Non-pigmented ciliary epithelial cell (primary cell): ENCODE measurements at places on chromosomes 6 and 20.

DNA sequence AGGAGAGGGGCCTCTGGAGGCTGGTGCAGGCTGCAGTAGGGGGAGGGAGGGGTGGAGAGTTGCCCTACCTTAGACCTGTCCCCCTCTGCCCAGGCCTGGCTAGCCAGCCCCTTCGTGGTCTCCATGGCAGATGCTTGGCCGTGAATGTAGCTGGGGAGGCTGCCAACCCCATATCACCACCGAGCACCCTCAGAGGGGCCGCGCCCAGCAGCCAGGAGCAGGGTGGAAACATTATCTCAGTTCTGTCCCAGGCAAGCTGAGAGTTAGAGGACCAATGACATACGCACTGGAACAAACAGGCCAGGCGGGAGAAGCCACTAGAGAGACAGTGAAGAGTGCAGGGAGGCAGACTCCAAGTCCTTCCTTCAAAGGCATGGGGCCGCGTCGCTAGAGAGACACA lies 66.5 kb downstream of the LRFN2 start:
- DNase-seq, result no peak

- DNase-seq, result no peak
Measured at GRCh38 chr6:128471907-128472306, 48.5 kb downstream of the PTPRK start.

- no peak for DNase-seq
Measured at GRCh38 chr20:20553541-20553940, 158.9 kb downstream of the RALGAPA2 start.

DNA sequence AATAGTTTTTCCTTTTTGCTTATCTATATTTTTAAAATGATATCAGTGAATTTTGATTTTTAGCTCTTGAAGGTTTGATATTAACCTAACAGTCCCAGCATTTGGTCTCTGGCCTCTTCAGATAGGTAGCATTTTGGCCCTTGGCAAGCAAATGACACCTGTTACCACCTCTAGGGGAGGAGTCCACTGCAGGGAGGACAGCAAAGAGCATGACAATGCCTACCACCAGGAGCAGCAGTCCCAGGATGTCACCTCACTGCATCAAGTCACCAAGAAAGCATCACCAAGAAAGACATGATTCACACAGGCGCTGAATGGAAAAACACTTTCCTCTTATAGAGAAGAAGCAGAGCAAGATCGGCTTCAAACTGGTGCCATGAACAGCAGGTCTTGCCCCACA lies 224.3 kb downstream of the UBE3D start:
- no peak for DNase-seq

- no peak for DNase-seq
Measured at GRCh38 chr6:69027861-69028260, 392.8 kb downstream of the ADGRB3 start.

GRCh38 chr6:130788954-130789353 lies 38.3 kb upstream of the SMLR1 start:
- no peak for DNase-seq

GRCh38 chr6:111176038-111176759 lies 88.9 kb downstream of the SLC16A10 start:
- DNase-seq, result no peak

DNA sequence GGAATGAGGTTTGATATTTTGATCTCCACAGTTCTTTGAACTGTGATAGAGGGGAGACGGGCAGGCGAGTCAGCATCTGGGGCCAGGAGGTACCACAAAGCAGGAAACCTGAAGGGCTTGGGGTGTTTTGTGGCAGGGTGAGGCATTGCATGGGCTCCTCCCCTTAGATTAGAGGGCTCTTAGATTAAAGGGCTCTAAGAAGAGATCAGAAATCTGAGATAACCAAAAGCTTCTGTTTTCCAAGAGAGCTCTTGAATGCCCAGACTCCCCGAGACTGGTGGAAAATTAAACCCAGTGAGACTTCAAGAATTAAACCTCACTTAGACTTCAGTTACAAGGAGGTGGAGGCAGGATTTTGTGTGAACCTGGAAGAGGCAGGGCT lies 2.4 kb upstream of the GPX5 start:
- DNase-seq, result no peak

GRCh38 chr6:152071318-152071717 lies 263.8 kb downstream of the ESR1 start:
- DNase-seq, result no peak

DNA sequence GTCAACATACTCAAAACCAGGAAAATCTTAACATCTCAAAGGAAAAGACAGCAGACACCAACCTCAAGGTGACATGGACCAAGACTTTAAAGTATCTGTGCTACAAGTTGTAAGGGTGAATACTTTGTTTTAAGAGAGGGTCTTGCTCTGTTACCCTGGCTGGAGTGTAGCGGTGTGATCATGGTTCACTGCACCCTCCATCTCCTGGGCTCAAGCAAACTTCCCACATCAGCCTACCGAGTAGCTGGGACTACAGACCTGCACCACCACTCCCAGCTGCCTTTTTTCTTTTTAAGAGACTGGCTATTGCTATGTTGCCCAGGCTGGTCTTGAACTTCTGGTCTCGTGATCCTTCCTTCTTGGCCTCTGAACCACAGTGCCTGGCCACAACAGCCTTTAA lies 9.7 kb downstream of the AMD1 start:
- no peak for DNase-seq

DNA sequence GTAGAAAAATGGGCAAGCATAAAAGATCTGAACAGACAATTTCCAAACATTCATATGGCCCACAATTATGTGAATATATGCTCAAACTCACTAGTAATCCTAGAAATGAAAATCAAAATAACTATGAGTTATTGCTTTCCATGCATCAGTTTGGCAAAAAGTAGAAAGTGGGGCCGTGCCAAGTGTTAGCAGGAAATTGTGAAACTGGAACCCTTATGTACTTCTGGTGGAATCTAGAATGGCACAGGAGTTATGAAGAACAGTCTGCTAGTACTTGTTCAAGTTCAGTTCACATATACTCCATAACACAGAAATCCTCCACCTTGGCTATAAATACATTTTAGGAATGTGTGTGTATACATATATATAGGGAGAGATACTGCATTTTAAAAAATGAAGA lies 89.8 kb downstream of the EYA2 start:
- no peak for DNase-seq

DNA sequence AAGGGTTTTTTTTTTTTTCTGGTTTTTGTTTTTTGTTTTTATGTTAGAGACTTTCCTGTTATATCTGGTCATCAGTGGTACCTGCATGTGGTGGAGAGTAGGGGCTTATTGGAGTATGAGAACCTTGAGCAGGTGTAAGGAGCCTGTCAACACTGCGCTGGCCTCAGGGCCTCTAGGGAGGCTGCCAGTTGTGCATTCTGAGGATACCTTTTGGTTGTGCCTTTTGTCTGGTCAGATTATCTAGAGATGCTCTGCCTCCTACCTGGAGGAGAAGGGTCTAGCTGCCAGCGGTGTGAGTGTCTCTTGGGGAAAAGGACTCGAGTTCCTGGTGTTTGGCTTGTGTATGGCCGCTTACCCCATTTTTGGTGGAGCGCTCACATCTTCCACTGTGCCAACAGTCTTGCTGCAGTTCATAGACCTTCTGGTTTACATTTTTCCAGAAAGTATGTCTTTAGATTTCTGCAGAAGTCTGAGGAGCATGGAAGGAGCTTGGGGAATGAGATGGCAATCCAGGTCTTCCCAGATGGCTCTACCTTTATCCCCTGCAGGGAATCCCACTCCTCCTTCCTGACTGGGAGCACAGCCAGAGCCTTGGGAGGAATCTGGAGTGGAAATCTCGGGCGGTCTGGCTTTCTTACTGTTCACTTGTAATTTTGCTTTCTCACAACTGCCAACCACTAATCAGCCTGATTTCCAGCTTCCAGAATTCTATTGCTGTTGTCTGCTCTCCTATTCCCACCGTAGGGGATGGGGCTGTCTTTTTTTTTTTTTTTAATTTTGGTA lies 49.9 kb downstream of the PTPN1 start:
- DNase-seq, result no peak

- no peak for DNase-seq
Measured at GRCh38 chr6:20626165-20626564, 91.9 kb downstream of the CDKAL1 start.

GRCh38 chr6:18742406-18742805 lies 355.3 kb downstream of the RNF144B start:
- peak; percentile 67 for DNase-seq

GRCh38 chr6:159890201-159890600 lies 587 bp upstream of the MAS1 start:
- no peak for DNase-seq

DNA sequence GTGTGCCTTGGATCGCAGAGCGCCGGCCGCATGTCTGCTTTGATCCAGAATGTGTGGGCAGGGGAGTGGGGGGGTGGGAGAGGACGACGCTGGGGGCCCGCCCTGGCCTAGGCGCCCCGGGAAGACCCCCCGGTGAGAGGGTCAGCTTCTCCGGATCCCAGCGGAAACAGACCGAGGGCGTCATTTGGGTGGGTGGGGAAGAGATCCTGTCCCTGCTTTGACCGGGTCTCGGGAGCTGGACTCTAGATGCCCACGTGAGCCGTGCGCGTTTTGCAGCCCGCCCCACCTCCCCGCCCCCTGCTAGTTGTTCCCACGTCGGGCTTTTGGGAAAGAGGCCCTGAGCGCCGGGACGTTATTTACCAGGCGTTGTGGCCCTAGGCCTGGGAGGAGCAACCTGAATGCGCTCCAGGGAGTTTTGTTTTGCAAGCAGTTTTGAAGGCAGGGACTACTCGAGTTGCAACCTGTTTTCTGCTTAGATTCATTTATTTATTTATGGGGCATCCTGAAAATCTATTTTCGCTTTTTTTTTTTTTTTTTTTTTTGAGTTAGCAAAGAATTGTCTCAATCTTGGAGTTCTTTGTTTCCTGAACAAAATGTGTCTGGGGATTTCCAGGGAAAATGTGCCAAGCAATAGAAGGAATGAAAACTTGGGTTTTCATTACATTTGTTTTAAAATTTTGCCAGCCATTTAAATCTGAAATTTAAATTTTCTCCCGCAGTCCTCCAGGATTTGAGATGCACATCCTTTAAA lies 1.6 kb downstream of the DSP start:
- DNase-seq, result no peak

DNA sequence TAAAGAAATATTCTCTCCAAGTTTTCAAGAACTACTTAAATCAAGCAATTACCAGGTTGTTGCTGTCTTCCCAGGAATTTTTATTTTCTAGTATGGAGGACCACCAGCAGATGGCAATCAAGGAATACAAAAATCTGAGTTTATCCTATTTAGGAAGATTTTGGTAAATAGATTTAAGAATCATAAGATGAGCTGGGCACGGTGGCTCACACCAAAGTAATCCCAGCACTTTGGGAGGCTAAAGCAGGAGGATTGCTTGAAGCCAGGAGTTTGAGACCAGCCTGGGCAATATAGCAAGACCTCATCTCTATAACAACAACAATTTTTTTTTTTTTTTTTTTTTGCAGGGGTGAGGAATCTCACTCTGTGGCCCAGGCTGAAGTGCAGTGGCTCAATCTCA lies 19.3 kb upstream of the SEC63 start:
- no peak for DNase-seq

DNA sequence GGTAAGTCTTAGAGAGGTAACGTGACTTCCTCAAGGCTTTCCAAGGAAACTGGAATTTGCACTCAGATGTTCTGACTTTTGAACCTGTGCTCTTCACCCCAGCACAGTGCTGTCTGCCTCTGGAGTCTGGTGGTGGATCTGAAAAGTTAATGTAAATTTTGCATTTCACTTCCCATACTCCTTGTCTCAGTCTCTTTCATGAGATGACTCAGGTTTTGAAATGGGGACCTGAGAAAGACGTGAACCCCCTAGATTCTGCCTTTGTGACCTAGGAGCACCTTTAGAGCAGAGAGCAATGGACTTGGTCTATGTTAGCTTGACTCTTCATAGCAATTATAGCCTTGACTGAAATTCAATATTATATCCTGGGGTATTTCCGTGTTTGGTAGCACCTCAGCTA lies 223.0 kb downstream of the QKI start:
- DNase-seq, result no peak

- DNase-seq, result no peak
Measured at GRCh38 chr6:111723412-111723970, 117.8 kb upstream of the TRAF3IP2 start.

GRCh38 chr6:53059648-53060589 lies 5.3 kb upstream of the FBXO9 start:
- no peak for DNase-seq

DNA sequence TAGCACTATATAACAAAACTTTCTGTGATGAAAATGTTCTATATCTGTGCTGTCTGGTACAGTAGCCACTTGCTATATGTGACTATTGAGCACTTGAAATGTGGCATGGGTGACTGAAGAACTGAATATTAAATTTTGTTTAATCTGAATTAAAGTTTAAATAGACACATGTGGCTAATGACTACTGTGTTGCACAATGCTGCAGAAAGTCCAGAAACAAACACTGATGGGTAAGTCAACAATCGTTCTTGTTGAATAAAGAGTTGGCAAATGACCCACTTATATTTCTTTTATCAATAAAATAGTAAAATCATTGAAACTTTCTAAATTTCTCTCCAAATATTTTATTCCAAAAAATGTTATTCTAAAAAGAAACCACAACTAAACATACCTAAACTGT lies 81.8 kb downstream of the PROKR2 start:
- no peak for DNase-seq

GRCh38 chr6:436308-437036 lies 44.9 kb downstream of the IRF4 start:
- peak; percentile 80 for DNase-seq

GRCh38 chr20:61303675-61304074 lies 51.6 kb downstream of the CDH4 start:
- no peak for DNase-seq

- DNase-seq, result no peak
Measured at GRCh38 chr6:167094436-167094819, 28.5 kb upstream of the CCR6 start.

DNA sequence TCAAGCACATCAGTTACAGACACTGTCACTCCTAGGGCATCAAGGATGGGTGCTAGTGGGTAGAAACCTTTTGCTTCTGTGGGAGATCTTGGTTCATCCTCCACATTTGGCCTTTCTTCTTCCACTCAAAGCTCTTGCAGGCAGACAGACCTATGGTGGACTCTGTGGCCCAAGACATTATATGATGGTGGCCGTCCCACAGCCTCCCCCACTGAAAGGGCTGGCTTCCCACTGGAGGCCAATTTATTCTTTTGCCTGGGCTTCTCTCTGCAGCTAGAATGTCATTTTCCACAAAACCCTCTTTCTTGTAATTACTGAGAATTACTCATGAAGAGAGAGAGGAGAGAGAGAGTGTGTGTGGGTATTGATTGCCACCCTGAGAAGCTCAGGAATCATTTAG lies 43.8 kb downstream of the CD40 start:
- no peak for DNase-seq

DNA sequence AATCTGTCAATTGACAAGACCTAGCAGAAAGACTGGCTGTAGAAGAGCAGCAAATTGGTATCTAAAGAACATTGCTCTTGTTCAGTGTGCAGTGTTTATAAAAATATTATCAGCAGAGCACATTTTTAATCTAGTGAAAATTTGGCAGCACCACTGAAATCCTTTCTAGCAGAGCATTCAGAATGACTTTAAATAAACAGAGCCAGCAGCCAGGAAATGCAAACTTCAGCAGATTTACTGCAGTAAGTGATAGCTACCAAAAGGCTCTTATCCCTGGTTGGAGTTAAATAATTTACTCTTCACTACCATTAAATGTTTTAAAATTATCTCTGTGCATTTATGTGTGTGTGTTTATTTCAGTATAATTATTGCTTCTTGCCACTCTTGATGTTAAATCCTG lies 590.9 kb upstream of the CITED2 start:
- no peak for DNase-seq

GRCh38 chr20:50392138-50392866 lies 117.9 kb upstream of the PTPN1 start:
- DNase-seq, result no peak

GRCh38 chr6:136887953-136888352 lies 34.1 kb upstream of the SLC35D3 start:
- DNase-seq, result no peak
